NCI-H82 (cell line): ENCODE measurements at places on chromosomes 12 and 14.
A peak's percentile ranks its signal among the peaks of the same experiment; 100 is the strongest.

- no peak for DNase-seq
Measured at GRCh38 chr12:19138551-19138950, 9.0 kb downstream of the PLEKHA5 start.

DNA sequence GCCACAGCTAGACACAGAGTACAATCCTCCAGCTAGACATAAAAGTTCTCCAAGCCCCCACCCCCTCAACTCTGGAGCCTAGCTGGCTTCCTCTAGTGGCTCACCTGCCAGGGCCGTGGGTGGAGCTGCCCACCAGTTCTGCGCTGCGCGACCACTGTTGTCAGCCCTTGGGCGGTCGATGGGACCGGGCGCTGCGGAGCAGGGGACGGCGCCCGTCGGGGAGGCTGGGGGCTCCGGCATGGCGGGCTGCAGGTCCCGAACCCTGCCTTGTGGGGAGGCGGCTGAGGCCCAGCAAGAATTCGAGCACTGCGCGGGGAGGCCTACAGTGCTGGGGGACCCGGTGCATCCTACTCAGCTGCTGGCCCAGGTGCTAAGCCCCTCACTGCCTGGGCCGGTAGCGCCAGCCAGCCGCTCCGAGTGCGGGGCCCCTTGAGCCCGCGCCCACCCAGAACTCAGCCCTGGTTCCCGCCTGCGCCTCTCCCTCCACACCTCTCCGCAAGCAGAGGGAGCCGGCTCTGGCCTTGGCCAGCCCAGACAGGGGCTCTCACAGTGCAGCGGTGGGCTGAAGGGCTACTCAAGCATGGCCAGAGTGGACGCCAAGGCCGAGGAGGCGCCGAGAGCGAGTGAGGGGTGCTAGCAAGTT lies 51.0 kb downstream of the RTN1 start:
- no peak for DNase-seq

- no peak for DNase-seq
Measured at GRCh38 chr14:101072945-101073597, 169.5 kb upstream of the RTL1 start.

- DNase-seq, result peak; percentile 68
Measured at GRCh38 chr12:45789025-45789424, 59.5 kb downstream of the ARID2 start.

- no peak for DNase-seq
Measured at GRCh38 chr12:58950739-58951100, 30.4 kb upstream of the LRIG3 start.

DNA sequence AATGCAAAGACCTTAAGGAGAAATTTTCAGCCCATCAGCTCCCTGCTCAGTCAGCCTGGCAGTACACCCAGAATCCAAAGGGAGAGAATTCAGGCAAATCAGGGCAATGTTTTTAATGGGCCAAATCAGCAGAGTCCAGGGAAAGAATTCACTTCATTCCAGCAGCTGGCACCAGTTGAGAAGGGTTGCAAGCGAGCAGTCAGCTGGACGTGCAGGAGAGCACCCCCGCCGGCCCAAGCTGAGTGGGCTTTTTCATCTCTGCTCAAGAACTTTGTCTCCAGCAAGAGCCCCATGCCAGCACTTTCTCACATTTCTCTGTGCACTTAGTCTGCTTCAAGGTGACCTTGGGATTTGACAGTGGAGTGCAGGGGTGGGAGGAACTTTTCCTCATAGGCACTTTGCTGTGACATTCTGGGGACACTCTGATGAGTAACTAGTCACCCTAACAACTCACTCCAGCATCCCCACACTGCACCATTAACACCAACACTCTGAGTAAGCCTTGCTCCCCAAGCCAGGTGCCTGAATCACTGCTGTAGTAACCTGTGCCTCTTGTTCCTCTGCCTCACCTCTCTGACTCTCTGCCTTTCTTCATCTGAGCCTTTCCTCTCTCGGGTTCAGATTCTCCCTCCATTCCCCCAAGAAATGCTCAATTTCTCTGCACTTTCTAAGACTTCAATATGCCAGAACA lies 2.2 kb downstream of the ENDOU start:
- DNase-seq, result no peak

GRCh38 chr14:77067632-77068516 lies 30.2 kb upstream of the CIPC start:
- DNase-seq, result peak; percentile 83

GRCh38 chr12:6462234-6462995 lies 8.1 kb downstream of the VAMP1 start:
- DNase-seq, result no peak

DNA sequence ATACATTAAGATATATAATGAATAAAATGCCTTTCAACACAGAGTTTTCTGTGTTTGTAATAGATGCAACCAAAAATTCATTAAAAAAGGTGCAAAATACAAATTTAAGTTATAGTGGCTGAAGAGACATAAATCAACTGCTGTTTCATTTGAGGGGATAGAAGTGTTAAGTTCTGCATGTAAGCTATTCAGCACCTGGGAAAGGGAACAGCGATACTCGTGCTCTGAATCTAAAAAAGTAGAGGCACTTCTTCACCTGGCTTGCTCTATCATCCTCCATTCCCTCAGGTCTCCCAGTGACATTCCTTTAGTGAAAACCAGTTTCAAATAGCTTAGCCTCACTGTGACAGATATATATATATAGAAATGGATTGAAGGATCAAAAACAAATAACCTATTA lies 222.6 kb downstream of the ACSS3 start:
- no peak for DNase-seq

DNA sequence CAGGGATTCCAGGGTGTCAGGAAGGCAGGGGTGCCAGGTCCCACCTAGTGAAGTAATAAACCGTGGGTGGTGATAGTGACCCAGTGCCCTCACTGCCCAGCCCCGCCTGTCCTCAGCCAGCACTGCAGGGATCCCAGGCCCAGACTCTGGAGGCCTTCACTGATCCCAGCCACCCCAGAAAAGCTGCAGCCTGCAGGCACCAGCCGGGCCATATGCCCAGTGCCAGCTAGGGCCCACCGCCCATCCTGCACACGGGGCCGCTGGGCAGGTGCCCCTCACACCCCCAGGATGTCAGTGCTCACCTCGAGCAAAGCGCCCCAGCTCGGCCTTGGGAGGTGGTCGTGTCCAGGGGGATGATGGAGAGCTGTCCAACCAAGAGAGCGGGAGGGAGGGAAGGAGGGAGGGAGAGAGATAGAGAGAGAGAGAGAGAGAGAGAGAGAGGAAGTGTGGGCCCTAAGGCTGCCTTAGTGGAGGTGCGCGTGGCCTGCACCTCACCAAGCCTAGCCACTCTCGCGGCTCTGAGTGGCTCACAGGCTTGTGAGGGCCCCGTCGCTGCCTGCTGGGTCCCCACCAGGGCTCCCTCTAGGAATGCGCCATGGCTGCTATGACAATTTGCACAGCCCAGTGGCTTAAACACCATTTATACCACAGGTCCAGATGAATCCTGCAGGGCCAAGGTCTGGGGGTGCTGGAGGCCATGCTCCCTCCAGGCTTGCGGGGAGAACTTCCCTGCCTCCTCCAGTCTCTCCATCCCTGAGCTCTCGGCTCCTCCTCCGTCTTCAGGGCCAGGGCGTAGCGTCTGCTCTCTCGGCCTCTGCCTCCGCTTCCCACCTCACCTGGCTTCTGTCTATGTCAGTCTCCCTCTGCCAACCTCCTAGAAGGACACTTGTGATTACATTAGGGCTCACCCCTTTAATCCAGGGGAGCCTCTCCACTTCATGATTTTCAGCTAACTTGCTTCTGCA lies 401.0 kb downstream of the TMEM121 start:
- DNase-seq, result no peak

- no peak for DNase-seq
Measured at GRCh38 chr14:63654936-63655335, 13.3 kb upstream of the WDR89 start.

DNA sequence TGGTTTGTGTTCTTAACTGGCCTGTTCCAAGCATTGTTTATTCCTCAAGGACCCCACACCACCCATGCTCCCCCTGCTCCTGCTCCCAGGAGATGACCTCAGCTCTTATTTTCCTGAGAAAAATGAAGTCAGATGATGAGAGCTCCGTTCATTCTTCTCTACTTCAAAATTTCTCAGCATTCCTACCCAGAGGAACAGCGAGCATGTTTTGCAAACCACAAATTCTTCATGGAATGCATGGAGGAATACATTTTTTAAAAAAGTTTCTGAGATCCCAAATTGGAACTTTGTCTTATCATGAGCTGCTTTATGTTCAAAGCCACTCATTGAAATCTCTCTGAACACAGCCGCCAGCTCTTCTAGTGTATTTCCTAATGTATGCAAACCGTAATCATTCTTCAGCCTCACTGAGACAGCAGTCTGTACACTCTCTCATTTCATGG lies 44.9 kb downstream of the SYNE2 start:
- DNase-seq, result no peak

GRCh38 chr12:69972136-69972535 lies 147.1 kb downstream of the MYRFL start:
- DNase-seq, result no peak

DNA sequence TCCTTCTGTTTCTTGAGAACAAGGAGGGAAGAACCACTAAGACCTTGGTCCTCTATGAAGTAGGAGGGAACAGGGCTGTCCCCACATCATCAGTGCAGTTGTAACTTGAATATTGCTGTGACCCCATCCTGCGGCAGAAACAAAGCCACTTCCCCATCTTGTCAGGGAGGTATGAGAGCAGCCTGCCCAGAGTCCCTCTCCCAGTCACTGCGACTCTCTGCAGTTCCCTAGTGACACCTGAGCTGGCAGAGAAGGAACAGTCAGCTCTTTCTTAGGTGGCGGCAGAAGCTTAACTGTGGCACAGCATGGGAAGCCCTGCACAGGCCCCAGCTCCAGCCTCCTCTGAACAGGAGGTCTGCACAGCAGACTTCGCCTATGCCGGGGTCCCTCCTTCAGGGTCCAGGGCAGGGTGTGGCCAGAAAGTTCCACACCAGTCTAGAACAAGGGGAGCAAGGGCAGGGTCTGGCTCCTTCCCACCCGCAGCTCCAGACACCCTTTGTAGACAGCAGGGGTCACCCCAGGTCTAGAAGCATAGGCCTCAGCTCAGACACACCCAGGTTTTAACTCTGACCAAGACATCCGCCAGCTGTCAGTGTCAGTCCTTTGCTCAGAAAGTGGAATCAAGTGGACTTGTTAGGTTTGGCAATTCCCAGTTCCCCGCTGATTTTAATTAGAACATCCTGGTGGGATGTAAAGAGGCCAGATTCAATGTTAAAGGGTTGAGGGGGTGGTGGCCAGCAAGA lies 36.8 kb downstream of the DEGS2 start:
- no peak for DNase-seq

DNA sequence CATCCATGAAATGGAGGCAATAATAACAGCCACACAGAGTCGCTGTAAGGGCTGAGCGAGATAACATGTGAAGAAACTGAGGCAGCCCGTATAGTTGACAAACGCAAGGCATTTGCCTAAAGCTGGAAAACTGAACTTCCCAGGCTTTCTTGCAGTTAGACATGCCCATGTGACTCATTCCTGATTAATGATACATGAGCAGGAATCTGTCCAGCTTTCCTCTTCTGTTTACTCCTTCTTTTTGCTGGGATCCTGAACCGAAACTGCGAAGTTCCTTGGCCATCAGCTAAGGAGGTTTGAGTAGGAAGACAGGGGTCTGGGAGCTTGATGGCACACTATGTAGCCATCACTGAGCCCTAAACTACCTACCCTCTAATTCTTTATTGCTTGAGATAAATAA lies 52.2 kb downstream of the ST8SIA1 start:
- no peak for DNase-seq

GRCh38 chr12:3130057-3130830 lies 53.1 kb downstream of the TSPAN9 start:
- DNase-seq, result no peak

DNA sequence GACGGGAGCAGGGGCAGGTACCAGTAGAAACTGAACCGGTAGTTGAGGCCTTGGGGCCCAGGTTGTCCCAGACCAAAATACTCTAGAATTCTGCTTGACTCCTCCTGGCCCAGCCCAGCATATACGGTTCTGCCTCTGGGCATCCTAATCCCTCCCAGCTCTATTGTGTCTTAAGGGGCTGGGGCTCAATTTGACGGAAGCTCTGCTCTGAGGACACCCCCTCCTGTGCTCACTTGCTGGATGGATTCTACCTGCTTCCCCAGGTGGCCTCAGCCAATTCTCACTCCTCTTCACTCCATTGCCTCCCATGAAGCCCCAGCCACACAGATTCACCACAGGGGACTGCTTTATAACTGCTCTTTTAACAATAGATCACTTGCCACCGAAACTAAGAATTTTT lies 219.5 kb upstream of the FKBP4 start:
- DNase-seq, result peak; percentile 39

DNA sequence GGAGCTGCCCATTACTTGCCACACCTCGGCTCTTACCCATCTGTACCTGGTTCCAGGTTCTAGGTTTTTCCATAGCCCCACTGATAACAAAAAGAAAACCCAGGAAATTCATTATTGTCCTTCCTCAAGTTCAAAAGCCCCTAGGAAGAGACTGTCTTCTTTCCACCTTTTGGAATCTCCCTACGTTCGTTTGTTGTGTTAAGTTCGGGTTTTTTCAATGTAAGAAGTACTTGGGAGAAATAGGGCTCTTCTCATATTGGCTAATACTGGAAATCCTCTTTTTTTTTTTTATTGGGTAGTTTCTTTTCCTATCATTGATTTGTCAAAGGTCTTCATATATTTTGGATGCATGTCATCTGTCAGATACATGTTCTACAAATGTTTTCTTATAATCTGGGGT lies 17.3 kb downstream of the SLC15A5 start:
- no peak for DNase-seq

DNA sequence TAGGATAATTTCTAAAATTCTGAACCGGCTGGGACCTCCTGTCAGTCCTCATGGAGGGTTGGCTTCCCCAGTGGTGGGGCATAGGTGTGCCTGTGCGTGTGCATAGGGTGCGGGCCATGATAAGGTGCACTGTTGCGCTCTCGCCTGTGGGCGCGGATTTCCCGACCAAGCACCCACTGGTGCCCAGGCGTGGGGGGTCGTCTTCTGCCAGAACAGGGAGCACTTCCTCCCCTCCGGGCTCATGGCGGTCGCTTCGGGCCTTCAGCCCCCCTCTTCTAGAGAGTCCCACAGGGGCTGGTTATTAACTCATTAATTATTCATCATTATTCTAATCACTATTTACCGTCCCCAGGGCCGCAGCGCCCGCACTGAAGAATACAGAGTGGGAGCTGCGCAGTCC lies 2.8 kb downstream of the C1QL4 start:
- DNase-seq, result no peak

DNA sequence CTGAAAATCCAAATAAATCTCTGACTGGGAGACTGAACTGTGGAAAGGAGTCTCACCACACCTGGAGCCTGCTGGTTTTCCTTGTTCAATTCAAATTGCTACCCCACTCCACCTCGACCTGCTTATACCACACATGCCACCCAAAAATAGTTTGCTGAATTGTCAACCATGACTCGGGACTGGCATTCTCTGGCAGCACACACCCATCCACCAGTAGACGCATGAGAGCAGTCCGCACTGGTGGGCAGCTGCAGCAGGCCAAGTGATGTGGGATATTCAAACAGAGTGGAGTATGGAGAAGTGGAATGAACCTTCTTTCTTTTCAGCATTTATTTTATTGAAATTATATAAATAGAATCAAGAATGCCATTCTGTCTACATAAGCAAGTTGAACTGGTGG lies 38.7 kb upstream of the SYCP3 start:
- DNase-seq, result no peak
